ENCODE measurements at places on chromosomes 4 and X.

- DNase-seq = no peak
Observed at GRCh38 chr4:113371111-113371510, 321.7 kb downstream of the ANK2 start.

DNA sequence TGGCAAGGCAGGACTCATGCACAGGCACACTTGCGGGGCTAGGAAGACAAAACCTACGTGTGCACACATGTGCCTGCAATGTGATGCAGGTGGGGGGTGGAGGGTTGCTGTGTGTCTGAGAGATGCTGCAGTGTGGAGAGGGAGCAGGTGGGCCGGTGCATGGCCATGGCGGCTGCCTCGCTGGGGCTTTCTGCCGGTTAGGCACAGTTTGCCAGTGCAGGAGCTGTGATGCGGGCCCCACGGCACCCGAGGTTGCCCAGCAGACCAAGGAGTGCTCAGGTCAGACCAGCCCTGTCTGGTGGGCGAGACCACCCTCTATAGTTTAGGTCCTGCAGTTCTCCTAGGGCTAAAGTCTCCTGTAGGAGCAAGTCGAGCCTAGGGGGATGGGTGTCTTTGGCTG lies 4.4 kb upstream of the AFM start:
- no peak for DNase-seq

GRCh38 chr4:54574500-54574899 lies 83.3 kb upstream of the KIT start:
- no peak for DNase-seq

DNA sequence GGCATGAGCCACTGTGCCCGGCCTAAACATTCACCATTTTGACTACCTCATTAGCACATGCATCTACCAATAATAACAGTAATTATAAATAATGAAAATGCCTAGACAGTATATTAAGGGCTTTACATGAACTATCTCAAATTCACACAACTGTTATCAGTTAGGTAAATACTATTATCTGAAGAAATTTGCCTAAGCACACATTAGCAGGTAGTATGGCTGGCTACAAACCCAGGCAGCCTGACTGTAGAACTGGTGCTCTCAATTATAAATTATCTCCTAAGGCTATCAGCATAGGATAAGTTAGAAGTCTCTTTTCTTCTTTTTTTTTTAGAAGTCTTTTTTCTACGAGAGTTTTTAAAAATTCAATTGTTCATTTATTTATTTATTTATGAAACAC lies 14.1 kb upstream of the CXorf38 start:
- no peak for DNase-seq

DNA sequence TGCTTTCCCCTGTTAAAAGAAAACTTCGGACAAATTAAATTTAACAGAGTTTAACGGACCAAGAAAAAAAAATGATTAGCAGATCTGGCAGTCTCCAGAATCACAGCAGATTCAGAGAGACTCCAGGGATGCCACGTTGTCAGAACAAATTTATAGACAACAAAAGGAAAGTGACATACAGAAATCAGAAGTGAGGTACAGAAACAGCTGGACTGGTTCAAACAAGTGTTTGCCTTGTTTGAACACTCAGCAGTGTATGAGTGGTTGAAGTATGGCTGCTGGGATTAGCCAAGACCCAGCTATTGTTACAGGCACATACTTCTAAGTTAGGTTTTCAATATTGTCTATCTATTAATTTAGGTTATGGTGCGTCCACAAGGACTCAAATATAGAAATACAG lies 19.1 kb downstream of the PIR start:
- no peak for DNase-seq

- DNase-seq = no peak
Observed at GRCh38 chr4:33482773-33483172, 2761.5 kb downstream of the ARAP2 start.

DNA sequence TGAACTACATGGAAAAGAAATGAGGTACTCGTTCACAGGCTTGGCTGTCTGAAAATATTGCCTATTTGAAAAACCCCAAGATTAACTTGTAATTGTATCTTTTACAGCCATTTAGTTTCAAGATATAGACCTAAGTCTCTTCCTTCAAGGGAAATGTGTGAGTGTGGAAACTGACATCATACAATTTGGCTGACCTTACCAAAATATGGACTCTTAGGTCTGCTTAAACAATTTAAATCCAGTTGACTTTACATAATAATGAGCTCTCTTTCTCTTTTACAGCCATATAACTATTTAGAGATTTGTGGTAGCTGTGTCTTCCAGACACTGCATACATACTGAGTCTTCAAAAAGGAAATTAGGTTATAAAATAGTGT lies 186.9 kb downstream of the NR3C2 start:
- DNase-seq = no peak

DNA sequence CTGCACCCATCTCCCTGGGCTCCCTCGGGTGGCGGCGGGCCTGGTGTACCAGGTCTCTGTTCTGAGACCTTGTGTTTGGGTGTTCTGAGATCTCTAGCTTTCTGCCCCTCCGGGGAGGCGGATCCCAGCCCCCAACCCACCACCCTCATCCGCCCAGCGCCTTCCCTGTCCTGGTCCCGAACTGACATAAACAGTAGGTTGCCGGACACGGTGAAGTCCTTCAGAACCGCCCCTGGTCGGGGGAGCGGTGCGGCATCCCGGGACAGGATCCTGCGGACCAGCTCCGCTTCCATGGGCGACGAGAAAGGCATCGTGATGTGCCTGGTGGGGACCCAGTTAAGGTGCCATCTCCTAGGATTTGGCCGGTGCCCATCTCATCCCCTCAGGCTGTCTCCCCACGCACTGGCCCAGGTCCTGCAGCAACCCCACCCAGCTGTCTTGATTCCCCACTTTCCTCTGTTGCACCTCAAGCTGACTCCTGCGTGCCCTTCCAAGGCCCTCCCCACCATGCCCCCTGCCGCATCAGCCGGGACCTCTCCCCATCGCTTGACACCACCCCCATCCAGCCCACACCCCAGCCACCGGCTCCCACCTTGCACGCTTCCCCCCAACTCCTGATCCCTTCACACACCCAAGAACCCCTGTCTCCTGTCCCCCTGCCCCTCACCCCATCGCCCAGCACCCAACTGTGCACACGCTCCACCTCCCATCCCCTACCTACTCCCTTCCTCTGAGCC lies 900 bp downstream of the CTAG2 start:
- no peak for DNase-seq

GRCh38 chrX:41518127-41518840 lies 71.1 kb downstream of the NYX start:
- no peak for DNase-seq

- DNase-seq = no peak
Observed at GRCh38 chr4:54930226-54930625, 195.2 kb downstream of the KDR start.

GRCh38 chr4:127410201-127410600 lies 222.6 kb upstream of the INTU start:
- DNase-seq = no peak

DNA sequence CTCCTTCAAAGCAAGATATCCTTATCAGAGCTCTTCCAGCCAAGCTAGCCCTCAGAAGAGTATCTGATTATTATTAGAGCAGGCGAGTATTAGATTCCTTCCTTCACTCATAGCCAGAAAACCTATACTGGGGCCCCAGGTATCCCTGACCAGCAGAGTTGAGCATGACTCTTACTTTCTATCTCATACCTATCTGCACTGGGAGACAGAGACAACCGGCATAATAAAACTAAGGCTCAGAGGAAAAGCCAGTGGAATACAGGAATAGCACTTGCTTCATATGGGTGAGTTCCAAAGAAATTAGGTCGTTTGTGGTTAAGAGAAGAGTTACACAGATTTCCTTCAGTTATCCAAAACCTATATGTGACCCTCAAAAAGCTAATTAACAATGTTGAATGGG lies 41.8 kb upstream of the COX7B2 start:
- DNase-seq = no peak

Measured in activated CD8-positive, alpha-beta memory T cell treated with anti-CD3 and anti-CD28 coated beads for 1 hour (primary cell).